Putamen (tissue), 1 donor: ENCODE measurements at places on chromosomes 11 and 22.

GRCh38 chr11:120442031-120442430, 69.5 kb upstream of the GRIK4 start:
- DNase-seq: no peak

GRCh38 chr11:34449013-34449412, 10.3 kb downstream of the CAT start:
- no peak for DNase-seq

DNA sequence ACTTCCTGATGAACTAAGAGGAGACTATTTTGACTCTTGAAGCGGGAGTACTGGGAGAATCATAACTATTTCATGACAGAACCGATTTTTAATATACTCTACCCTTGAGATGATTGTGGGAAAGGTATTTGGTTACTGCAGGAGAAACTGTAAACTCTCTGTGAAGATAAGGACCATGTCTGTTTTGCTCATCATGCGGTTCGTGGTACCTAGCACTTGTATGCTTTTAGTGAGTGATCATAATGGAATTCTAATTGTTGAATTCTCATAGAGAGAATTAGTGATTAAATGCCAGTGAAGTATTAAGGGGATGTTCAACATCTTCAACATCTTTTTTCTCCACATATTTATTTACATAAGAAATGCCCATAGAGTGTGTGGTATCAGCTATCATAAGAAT, 11.4 kb downstream of the AASDHPPT start:
- DNase-seq: no peak

DNA sequence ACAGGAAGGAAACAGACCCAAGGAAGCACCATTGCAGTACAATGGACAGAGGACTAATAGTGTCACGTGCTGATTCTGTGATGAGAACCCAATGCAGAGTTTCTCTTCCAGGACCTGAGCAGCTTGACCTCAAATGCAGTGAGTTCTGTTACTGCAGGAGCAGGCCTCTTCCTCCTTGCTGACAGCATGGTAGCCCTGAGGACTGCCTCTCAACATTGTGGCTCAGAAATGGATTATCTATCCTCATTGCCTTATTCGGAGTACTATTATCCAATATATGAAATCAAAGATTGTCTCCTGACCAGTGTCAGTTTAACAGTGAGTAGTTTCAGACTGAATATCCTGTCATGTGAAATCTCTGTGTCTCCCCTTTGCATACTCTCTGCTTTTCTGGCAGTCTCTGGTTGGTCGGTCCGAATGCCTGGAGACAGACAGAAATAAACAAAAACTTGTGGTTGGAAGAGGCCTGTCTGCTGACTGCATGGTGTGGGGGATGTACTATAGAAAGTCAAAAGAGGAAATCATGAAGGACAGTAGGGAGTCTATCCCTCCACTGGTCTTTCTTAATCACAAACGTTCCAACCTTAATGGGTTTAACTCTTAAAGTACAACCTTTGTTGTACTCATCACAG, 6.9 kb upstream of the MS4A14 start:
- DNase-seq: no peak

DNA sequence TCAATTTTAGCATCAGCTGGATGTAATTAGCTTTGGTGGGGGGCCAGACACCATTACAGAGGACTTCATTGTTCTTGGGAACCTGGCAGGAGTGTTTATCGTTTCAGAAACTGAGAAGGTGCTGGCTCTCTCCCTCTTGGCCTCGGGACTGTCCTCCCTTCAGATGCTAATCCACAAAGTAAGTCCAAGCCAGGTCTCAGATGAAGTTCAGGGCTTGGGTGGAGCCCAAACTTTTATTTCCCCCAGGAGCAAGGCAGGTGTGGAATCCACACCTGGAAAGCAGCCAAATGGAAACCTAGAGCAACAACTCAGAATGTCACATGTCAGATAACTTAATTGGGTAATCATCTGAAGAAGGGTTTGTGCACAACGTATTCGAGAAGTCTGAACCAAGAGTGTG, 119.2 kb downstream of the ME3 start:
- no peak for DNase-seq

- no peak for DNase-seq
Observed at GRCh38 chr11:117214404-117215110, 15.4 kb downstream of the TAGLN start.

GRCh38 chr22:41551877-41552582, 7.8 kb upstream of the POLR3H start:
- DNase-seq: no peak

DNA sequence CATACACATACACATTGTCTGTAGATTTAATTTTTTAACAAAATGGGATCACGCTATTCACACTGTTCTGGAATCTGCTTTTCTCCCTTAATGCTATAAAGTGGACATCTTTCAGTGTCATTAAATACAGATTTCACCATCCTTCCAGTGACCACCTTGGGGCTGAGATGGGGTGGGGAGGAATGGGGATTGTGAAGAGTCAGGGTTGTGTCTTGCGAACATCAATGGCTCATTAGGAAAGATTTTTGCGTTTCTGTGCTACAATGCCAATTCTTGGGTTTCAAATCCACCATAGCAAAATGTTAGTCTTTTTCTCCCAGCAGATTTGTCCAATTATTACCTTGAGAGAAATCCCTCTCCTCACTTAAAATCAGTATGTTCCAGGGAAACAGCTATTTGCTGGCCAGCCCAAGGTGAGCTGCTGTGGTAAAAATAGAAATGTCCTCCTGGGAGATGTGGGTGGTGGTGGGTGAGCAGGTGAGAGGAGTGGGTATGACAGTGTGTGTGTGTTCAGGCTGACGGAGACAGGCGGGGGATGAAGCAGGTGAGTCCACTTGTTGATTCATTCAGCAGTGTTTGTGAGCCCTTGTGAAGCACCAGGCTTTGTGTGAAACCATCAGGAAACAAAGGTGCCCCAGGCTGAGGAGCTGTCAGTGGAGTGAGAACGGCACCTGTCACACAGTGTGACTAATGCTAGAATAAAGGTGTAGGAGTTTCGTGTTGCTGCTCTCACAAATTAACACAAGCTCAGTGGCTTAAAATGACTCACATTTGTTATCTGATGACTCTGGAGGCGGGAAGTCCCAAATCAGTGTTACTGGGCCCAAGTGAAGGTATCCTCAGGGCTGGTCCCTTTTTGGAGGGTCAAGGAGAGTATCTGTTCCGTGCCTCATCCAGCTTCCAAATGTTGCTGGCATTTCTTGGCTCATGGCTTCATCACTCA, 1.7 kb upstream of the CBX6 start:
- DNase-seq: no peak

DNA sequence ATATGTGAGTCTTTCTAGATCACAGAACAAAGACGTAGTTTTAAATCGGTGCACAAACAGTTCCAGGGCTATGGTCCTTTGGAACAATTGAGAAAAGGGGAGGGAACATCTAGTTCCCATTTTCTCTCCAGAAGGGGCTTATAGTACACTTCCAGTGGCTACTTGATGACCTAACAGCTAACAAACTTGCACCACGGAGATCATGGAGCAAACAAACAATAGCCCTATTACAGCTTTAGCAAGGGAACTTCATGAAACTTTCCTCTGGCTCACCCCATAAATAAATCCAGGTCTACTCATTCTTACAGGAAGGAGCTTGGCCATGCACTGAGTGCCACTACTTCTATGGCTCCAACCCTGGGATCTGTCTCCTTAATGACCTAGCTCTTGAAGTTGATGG, 8.3 kb upstream of the FOLR2 start:
- no peak for DNase-seq

DNA sequence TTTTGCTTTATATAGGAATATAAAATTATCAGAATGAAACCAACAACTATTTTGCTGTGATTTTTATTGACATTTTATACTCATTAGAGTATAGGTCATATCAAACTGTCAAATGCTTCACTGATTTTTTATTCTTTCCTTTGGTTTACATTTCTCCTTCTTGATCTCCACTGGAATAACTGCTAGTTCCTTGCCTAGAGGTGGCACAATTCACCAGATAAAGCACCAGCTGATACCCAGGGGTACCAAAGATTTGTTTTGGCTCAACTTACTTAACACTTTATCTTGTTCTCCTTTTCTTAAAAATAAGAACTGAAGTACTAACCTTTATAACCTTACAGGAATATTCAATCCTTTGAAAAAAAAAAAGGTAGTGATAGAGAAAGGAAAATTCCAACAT, 725.1 kb upstream of the CHORDC1 start:
- no peak for DNase-seq

GRCh38 chr22:27447289-27447688, 354.3 kb downstream of the MN1 start:
- no peak for DNase-seq

DNA sequence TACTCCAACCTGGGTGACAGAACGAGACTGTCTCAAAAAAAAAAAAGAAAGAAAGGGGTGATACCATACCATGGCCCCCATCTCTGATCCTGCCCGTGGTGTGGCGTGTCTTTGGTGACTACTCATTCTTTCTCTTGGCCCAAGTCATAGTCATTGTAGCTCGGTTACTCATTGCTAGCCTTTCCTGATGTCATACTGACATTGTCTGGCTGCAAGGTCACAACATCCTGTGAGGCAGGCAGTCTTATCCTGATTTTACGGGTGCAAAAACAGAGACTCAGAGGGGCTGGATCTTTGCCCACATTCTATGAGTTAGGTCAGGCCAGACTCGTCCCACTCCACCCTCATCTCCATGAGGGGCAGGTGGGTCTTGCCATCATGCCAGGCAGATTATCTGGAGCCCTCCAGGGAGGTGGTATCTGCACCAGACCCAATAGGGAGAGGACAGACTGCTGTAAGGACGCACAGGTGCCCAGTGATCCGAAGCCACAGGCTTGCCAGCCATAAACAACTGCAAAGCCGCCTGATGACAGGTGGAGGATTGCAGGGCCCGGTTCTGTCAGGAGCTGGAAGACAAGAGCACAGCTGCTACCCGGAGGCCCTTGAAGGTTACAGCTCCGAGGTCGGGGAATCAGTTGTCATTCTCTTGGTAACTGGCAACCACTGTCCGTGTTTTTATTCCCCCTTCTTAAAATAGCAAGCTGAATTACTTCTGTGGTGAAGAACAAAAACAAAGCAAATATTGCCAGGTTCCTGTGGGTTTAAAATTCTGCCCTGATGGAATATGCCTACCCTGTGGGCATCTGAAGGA, 13.8 kb downstream of the TOM1 start:
- no peak for DNase-seq

DNA sequence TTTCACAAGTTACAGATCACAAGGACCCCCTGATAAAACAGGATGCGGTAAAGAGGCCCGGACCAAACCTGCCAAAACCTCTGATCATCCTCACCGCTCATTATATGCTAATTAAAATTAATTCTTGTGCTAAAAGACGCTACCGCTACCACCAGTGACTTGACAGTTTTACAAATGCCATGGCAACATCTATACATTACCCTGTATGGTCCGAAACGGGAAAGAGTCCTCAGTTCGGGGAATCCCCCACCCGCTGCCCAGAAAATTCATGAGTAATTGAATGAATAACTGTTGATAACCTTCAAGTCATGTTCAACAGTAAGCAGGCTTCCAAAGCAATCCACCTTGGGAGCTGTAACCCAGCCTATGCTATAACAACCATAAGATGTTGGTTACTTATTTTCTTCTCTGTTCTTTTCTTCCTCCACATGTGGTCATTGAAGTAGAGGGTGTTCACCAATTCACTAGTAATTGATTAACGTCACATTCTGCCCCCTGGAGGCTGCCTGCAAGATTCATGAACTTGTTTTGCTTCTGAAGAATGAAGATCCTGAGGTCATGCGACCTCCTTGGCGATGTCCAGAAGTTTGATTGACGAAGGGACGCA, 20.6 kb downstream of the APOBEC3H start:
- DNase-seq: no peak

DNA sequence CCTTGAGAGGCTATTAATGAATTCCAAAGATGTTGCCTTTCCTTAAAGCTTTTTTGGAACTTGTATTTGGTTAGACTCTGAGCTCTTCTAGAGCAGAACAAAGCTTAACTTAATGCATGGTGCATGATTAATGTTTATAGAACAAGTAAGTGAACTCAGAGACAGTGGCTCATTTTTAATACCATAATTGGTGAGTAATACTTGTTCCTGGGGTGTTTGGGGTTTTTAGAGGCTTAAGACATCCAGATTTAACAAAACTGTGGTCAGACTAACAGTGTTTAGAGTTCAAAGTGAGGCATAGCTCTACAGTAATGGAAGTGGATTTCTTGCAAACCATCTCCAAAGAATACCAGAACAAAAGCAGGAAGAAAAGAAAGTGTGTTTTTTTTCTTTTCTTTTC, 73.7 kb upstream of the CTSC start:
- DNase-seq: no peak

DNA sequence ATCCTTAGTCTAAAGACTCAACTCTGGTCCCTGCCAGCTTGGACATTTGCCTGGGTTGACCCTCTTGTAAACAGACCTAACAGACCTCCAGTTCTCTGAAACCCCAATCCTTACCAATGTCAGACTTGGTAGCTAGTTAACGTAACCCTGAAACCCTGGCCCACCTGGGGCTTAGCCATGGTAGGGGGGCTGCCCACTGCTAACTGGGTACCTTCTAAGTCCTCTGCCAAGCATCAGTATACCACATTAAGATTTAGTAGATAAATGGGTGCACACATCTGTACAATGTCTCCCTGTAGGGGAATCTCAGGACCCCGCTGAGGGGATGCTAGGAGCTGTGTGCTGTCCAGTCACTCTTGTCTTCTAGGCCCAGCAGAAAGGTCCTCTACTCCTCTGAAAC, 29.9 kb upstream of the TH start:
- DNase-seq: no peak

DNA sequence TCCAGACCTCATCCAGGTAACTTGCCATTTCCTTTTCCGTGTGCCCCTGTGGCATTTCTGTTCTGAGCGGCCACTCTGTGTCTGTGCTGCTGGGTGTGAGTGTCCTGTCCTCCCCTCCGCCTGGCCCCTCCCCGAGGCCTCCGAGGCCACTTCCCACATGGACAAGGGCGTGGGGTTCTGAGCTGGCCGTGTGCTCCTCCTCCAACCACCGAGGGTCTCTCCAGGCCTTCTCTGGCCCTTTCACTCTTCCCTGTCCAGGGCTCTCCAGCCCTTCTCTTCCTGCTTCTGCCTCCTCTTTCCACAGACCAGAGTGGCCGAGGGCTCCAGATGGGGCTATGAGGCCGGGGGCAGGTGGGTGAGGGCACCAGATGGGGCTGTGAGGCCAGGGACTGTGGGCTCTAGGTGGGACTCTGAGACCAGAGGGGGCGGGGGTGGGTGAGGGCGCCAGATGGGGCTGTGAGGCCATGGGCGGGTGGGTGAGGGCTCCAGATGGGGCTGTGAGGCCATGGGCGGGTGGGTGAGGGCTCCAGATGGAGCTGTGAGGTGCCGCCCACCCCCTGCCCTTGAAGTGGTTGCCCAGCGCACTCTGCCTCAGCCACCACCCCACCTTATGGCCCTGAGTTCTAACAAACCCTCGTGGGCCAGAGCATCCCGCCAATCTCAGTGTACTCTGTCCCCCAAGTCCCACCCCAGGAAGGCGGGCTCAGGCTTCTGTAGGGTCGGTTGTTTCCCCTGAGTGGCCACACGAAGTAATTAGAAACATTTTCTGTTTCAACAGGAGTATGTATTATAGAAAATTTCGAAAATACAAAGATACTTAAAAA, 24.1 kb downstream of the PTDSS2 start:
- DNase-seq: no peak

GRCh38 chr11:74463216-74463615, 4.1 kb downstream of the KCNE3 start:
- no peak for DNase-seq
